ENCODE measurements at places on chromosomes 1 and 21. TPM values are rescaled to one million over a fixed set of nuclear protein-coding genes. Genes with fewer than 3 reads are reported as not detected.

SPRR2A gene
- not detected for polyA plus RNA-seq

PM20D1 gene
- 1.9 TPM for polyA plus RNA-seq

CGN gene
- not detected for polyA plus RNA-seq

RNF115 gene
- polyA plus RNA-seq, result 3.3 TPM

BLACAT1 gene
- not detected for polyA plus RNA-seq

TENT5C gene
- polyA plus RNA-seq, result 5.3 TPM

APOBEC4 gene
- not detected for polyA plus RNA-seq

OR2L8 gene
- polyA plus RNA-seq, result not detected

GRCh38 chr1:3718764-3719163 lies 33.5 kb upstream of the CCDC27 start:
- DNase-seq, result no peak

- DNase-seq, result no peak
These were observed at the start of gene MNDA for GRCh38 chr1:158830904-158831507. MNDA (plus strand) TSS chr1:158831351; CDS start chr1:158842154, 10,803 bp downstream.

DNA sequence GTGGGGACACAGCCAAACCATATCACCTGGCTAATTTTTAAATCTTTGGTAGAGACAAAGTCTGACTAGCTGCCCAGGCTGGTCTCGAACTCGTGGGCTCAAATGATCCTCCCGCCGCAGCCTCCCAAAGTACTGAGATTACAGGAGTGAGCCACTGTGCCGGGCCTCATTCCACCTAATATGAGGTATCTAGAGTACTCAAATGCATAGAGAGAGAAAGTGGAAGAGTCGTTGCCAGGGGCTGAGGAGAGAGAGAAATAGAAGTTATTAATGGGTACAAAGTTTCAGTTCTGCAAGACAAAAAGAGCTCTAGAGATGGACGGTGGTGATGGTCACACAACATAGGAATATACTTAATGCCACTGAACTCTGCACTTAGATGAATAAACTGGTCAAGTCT lies 119.6 kb downstream of the TOMM20 start:
- DNase-seq, result no peak

GRCh38 chr1:237901299-237901934 lies 10.7 kb upstream of the ZP4 start:
- no peak for DNase-seq

DNA sequence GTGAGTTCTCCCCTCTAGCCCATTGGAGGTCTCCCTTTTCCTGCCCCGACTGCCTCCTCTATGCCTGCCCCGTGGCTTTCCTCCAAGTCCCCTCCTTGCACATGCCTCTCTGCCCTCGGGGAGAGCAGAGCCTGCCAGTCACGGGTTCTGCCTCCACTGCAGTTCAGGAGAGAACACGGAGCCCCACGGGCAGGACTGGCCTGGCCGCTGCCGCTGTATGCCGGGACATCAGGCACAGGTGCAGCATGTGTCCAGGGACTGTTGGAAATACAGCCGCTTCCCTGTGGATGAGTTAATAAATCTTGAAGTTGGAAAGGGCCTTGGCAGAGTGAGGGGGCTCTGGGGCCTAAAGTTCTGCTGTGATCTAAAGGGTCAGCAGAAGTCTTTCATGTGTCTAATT lies 676.6 kb downstream of the MATN1 start:
- DNase-seq, result no peak

- DNase-seq, result peak; percentile 56
These were observed 11.9 kb downstream of the FASLG start for GRCh38 chr1:172670791-172671190.

- no peak for DNase-seq
These were observed 59.0 kb upstream of the IPO9 start for GRCh38 chr1:201769966-201770365.

- no peak for DNase-seq
These were observed 107.2 kb upstream of the WNT4 start for GRCh38 chr1:22249928-22250680.

GRCh38 chr21:25977068-25977611 lies 193.4 kb downstream of the APP start:
- no peak for DNase-seq

- DNase-seq, result no peak
These were observed 231.2 kb downstream of the PRDM2 start for GRCh38 chr1:13931226-13931625.

DNA sequence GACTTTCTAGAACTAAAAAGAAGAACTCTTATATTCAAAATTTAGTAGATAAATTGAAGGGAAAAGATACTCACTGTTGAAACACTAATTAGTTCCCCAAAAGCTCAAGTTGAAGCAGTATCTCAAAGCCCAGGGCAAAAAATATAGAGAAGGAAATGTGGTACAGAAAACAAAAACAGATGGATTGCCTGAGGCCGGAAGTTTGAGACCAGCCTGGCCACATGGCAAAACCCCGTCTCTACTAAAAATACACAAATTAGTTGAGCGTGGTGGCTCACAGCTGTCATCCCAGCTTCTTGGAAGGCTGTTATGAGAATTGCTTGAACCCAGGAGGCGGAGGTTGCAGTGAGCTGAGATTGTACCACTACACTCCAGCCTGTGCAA lies 36.0 kb downstream of the FAM177B start:
- no peak for DNase-seq

- no peak for DNase-seq
These were observed 3.9 kb downstream of the MRAP start for GRCh38 chr21:32302560-32302959.

GRCh38 chr1:59188413-59189213 lies 108.3 kb upstream of the FGGY start:
- DNase-seq, result no peak

Data from CD4-positive, alpha-beta memory T cell (primary cell).